ENCODE measurements at places on chromosomes 2 and 18.

- DNase-seq = no peak
Observed at GRCh38 chr2:191638079-191638801, 39.7 kb upstream of the NABP1 start.

GRCh38 chr2:69742322-69742952 lies 503 bp downstream of the ANXA4 start:
- DNase-seq = no peak

GRCh38 chr2:175169191-175169590 lies 1.2 kb upstream of the ATF2 start:
- DNase-seq = no peak

- peak; percentile 56 for DNase-seq
Observed at GRCh38 chr2:156892467-156893281, 364.8 kb upstream of the GALNT5 start.

GRCh38 chr2:196249860-196250259 lies 78.5 kb upstream of the STK17B start:
- no peak for DNase-seq

GRCh38 chr18:39909706-39910105 lies 2045.3 kb upstream of the PIK3C3 start:
- DNase-seq = no peak

- no peak for DNase-seq
Observed at GRCh38 chr18:75208155-75208835, 644 bp downstream of the PTGR3 start.

GRCh38 chr2:176085861-176086771 lies 2.4 kb upstream of the EVX2 start:
- no peak for DNase-seq

DNA sequence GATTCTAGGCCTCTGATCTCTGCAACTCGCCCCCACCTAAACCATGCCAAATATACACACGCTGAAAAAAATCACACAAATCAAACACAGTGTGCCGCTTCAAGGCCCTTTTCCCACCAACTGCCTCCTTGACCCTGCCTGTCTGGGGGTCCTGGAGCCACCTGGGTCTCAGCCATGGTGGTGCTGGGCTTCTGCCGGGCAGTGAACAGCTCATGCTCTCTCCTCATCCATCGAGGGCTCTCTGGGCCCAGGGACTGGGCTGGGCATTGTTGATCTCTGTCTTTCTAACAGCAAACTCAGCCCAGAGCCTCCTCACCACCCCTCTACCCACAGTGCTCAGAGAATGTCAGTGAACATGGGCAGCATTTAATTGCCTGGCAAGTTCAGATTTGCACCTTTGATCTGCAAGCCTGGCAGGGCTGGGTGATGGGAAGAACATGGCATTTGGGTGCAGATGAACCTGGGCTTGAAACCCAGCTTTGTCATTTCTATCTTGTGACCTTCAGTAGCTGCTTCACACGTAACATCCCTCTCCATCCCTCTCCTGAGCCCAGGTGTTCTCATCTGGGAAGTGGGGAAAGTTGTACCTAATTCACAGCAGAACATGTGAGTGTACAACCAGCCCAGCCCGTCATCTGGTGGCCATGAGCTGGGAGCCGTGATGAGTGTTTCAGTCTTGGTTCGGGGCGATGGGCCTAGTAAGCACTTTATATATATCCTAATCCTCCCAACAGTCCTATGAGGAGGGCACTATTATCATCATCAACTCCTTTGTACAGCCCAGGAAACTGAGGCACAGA lies 46.1 kb downstream of the SDC1 start:
- no peak for DNase-seq

GRCh38 chr18:45852631-45853030 lies 27.2 kb downstream of the SIGLEC15 start:
- no peak for DNase-seq

- DNase-seq = peak; percentile 70
Observed at GRCh38 chr18:61551586-61551985, 218.4 kb downstream of the CDH20 start.

DNA sequence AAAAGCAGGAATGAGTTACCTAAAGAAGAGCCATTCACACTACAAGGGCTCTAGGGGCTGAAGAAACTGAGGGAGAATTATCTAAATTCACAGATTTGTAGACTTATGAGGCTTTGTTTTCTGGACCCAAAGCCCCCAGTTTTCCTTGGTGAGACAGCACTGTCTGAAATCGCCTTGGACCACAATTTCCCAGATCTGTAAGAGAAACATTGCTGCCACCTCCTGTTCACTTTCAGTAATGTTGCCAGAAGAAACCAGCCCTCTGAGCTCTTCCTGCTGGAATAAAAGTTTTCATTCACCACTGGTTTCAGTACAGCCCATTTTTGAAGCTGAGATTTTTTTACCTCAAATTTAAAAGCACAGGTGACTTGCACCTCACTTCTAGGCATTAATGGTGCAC lies 169.2 kb downstream of the CDH20 start:
- DNase-seq = peak; percentile 26

GRCh38 chr2:176891857-176892256 lies 320.7 kb upstream of the HNRNPA3 start:
- DNase-seq = no peak

- no peak for DNase-seq
Observed at GRCh38 chr2:128311755-128312341, 6.8 kb downstream of the HS6ST1 start.

DNA sequence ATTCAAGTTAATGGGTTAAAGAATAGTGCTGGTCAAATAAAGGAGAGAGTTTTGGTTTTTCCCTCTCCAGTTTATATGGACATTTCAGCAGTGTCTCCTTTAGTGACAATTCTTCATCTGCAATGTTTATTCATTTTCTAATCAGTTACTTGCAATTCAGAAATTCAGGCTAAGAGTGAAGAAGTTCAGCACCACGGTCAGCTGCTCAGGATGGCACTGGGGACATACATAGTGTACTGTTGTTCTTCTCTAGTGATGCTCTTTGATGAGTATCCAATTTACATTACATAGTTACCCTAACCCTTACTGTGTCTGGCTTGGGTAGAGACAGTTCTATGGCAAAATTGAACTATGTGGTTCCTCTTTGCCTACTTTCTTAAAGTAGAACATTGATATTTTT lies 412.7 kb downstream of the CNTNAP5 start:
- DNase-seq = no peak

- DNase-seq = no peak
Observed at GRCh38 chr18:24300703-24301102, 96.9 kb downstream of the OSBPL1A start.

DNA sequence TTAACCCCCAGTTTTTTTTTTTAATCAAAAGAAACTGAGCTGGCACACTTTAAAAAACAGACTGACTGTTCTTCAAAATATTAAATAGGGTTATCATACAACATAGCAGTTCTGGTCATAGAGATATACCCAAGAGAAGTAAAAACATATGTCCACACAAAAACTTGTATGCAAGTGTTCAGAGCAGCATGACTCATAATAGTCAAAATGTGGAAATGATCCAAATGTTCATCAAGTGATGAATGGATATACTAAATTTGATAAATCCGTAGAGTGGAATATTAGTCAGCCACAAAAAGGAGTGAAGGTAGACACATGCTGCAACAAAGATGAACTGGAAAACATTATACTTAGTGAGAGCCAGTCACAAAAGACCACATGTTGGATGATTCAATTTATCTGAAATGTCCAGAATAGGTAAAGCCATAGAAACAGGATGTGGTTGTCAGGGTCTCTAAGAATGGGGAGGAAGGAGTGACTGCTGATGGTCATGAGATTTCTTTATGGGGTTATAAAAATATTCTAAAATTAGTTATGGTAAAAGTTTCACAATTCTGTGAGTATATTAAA lies 5.1 kb downstream of the SMIM21 start:
- DNase-seq = no peak

All from NCI-H446 treated with DMSO at 0.1 percent for 48 hours (cell line).